Epithelial cell of umbilical artery (primary cell): ENCODE measurements at places on chromosomes 2 and 18. TPM values are rescaled to one million over a fixed set of nuclear protein-coding genes. Genes with fewer than 3 reads are reported as not detected.

SPP2 gene
- total RNA-seq = not detected in 2 replicates

CCDC102B gene
- total RNA-seq = 3.0 and 9.1 TPM in 2 replicates

MC4R gene
- not detected in 2 replicates for total RNA-seq

G6PC2 gene
- not detected in 2 replicates for total RNA-seq

MC2R gene
- not detected in 2 replicates for total RNA-seq

ACTR3 gene
- 302 and 332 TPM in 2 replicates for total RNA-seq

TEKT4 gene
- not detected in 2 replicates for total RNA-seq

SCTR gene
- total RNA-seq = not detected in 2 replicates

GAL3ST2 gene
- total RNA-seq = not detected in 2 replicates

IGFBP5 gene
- total RNA-seq = 2.3 and 5.9 TPM in 2 replicates

SPDYA gene
- 0.32 and 0.61 TPM in 2 replicates for total RNA-seq

C2orf92 gene
- total RNA-seq = 0.97 and 2.3 TPM in 2 replicates

PSMA8 gene
- not detected in 2 replicates for total RNA-seq

ANKRD30B gene
- not detected in 2 replicates for total RNA-seq

DSG2 gene
- under 0.01 and 0.30 TPM in 2 replicates for total RNA-seq

XDH gene
- not detected in 2 replicates for total RNA-seq

SLC9A4 gene
- not detected in 2 replicates for total RNA-seq

MGAT4A gene
- total RNA-seq = 84.5 and 86.7 TPM in 2 replicates

MRPS5 gene
- total RNA-seq = 59.1 and 67.8 TPM in 2 replicates

TUBA3E gene
- total RNA-seq = not detected in 2 replicates

CD8B2 gene
- total RNA-seq = not detected in 2 replicates

RUFY4 gene
- not detected in 2 replicates for total RNA-seq

MYO7B gene
- total RNA-seq = 0.32 and 0.46 TPM in 2 replicates

SERPINB4 gene
- under 0.01 and 0.15 TPM in 2 replicates for total RNA-seq

NEB gene
- total RNA-seq = 0.32 and 0.46 TPM in 2 replicates

MFSD2B gene
- total RNA-seq = under 0.01 and 0.61 TPM in 2 replicates

CYP1B1 gene
- under 0.01 and 0.15 TPM in 2 replicates for total RNA-seq

HOXD13 gene
- total RNA-seq = under 0.01 TPM in 1 of 2 replicates, not detected in the other

ABCG5 gene
- not detected in 2 replicates for total RNA-seq

NOTO gene
- total RNA-seq = not detected in 2 replicates

CGREF1 gene
- total RNA-seq = 3.6 and 4.7 TPM in 2 replicates

EFR3B gene
- 0.32 and 0.46 TPM in 2 replicates for total RNA-seq

CCDC178 gene
- 0.65 and 1.2 TPM in 2 replicates for total RNA-seq

TTN gene
- total RNA-seq = 1.1 and 1.3 TPM in 2 replicates

SP140 gene
- not detected in 2 replicates for total RNA-seq

TMEM163 gene
- 1.9 and 4.3 TPM in 2 replicates for total RNA-seq

RFTN2 gene
- total RNA-seq = 2.7 and 5.5 TPM in 2 replicates

DIPK1C gene
- not detected in 2 replicates for total RNA-seq
